Endothelial cell of umbilical vein (primary cell): ENCODE measurements at places on chromosomes 5 and 9. TPM values are rescaled to one million over a fixed set of nuclear protein-coding genes. Genes with fewer than 3 reads are reported as not detected.

The CER1 gene
- not detected in 2 replicates for total RNA-seq

The ARL15 gene
- total RNA-seq = 24.4 and 27.3 TPM in 2 replicates

The TPRN gene
- total RNA-seq = 12.1 and 12.4 TPM in 2 replicates

The TOR1A gene
- total RNA-seq = 56.6 and 57.8 TPM in 2 replicates

The DMRT1 gene
- total RNA-seq = 0.20 TPM in 1 of 2 replicates, not detected in the other

The SGCD gene
- not detected in 2 replicates for total RNA-seq

The CNTNAP3 gene
- total RNA-seq = 19.4 and 24.7 TPM in 2 replicates

The EIF4E1B gene
- total RNA-seq = not detected in 2 replicates

The FOXD4L4 gene
- 0.15 and 0.39 TPM in 2 replicates for total RNA-seq

The PELO gene
- 10.2 and 13.2 TPM in 2 replicates for total RNA-seq

The PAXX gene
- total RNA-seq = 35.0 and 38.7 TPM in 2 replicates

The SLC4A9 gene
- not detected in 2 replicates for total RNA-seq

The LCN9 gene
- total RNA-seq = not detected in 2 replicates

The SPOCK1 gene
- 280 and 404 TPM in 2 replicates for total RNA-seq

The FBN2 gene
- 57.4 and 61.6 TPM in 2 replicates for total RNA-seq

DNA sequence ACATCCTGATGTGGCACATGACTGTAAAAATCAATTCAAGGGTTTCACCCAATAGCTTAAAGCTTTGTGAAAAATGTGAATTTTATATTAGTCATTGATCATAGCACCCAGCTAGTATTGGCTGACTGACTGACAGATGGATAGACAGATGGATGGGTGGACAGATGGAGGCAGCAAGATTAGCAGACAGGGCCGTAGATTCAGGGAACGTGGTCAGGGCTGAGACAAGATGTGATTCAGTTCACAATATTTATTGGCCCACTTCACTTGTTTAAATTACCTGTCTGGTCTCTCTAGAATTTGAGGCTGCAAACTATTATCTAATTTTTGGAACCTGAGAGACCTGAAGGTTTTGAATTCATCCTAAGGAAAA is 12.0 kb upstream of the PCSK5 start:
- no peaks in the 10 kb centered on the region for H3K36me3 ChIP-seq
- no peaks in the 10 kb centered on the region for H3K27me3 ChIP-seq
- no peak overlapping the region for H3K4me3 ChIP-seq
- H3K4me1 ChIP-seq = no peaks in the 10 kb centered on the region

GRCh38 chr5:1387059-1387755 is 42.3 kb upstream of the CLPTM1L start:
- H3K4me3 ChIP-seq = no peak overlapping the region
- no peaks in the 10 kb centered on the region for H3K36me3 ChIP-seq
- DNase-seq = no peak
- no peak overlapping the region for H3K27ac ChIP-seq
- no peaks in the 10 kb centered on the region for H3K27me3 ChIP-seq

GRCh38 chr5:82397741-82398320 is 119.7 kb upstream of the RPS23 start:
- no peaks in the 10 kb centered on the region for H3K36me3 ChIP-seq
- peaks cover 18% of the 10 kb centered on the region for H3K4me1 ChIP-seq
- H3K4me3 ChIP-seq = no peak overlapping the region
- peak overlapping the region; percentile 82 for H3K27ac ChIP-seq

GRCh38 chr5:179886190-179886911 is 21.3 kb downstream of the TBC1D9B start:
- H3K27ac ChIP-seq = no peak overlapping the region
- no peak for DNase-seq
- H3K27me3 ChIP-seq = no peaks in the 10 kb centered on the region
- H3K4me1 ChIP-seq = no peaks in the 10 kb centered on the region

DNA sequence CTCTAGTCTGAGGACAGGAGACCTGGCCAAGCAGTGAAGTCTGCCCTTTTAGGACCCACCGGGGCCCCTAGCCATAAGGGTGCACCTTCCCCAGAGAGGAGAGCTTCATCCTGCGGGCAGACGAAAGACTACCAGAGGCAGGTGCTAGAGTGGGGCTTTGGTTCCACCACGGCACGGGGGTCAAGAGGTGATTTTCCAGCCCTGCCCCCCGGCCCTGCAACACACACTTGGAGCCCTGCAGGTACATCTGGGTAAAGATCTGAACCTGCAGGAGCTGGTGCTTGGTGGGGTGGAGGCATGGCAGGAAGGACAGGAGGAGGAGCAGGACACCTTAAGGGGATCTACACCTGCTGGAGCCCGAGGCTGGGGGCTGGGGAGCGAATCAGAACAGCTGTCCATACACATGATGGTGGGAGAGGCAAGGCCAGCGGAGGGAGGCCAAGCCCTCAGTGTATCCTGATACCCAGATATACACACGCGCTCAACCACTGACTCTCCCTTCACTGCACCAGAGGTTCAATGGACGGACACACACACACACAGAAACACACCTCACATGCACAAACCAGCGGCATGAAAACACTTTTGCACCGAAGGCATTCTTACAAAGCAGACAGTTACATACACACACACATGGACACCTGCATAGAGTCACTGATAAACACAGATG is 98.4 kb upstream of the MVB12B start:
- DNase-seq = no peak
- no peak overlapping the region for H3K4me3 ChIP-seq
- no peak overlapping the region for H3K27ac ChIP-seq
- peaks cover 12% of the 10 kb centered on the region for H3K27me3 ChIP-seq
- H3K4me1 ChIP-seq = no peaks in the 10 kb centered on the region

GRCh38 chr9:4517274-4517673 is 27.0 kb downstream of the SLC1A1 start:
- no peak overlapping the region for H3K4me3 ChIP-seq
- H3K36me3 ChIP-seq = no peaks in the 10 kb centered on the region
- H3K27me3 ChIP-seq = no peaks in the 10 kb centered on the region
- H3K27ac ChIP-seq = no peak overlapping the region

GRCh38 chr9:12862611-12863410 is 88.0 kb downstream of the LURAP1L start:
- no peak overlapping the region for H3K4me3 ChIP-seq
- H3K27me3 ChIP-seq = no peaks in the 10 kb centered on the region
- no peaks in the 10 kb centered on the region for H3K36me3 ChIP-seq
- H3K4me1 ChIP-seq = peaks cover 8% of the 10 kb centered on the region
- H3K27ac ChIP-seq = no peak overlapping the region

- H3K4me3 ChIP-seq = no peak overlapping the region
- no peak for DNase-seq
- H3K27me3 ChIP-seq = no peaks in the 10 kb centered on the region
- no peak overlapping the region for H3K27ac ChIP-seq
- no peaks in the 10 kb centered on the region for H3K36me3 ChIP-seq
Observed at GRCh38 chr9:74630228-74630627, 133.1 kb downstream of the RORB start.

GRCh38 chr9:133824106-133824801 is 86.1 kb upstream of the SARDH start:
- no peak for DNase-seq
- H3K4me3 ChIP-seq = no peak overlapping the region
- H3K27me3 ChIP-seq = no peaks in the 10 kb centered on the region
- H3K27ac ChIP-seq = no peak overlapping the region
- no peaks in the 10 kb centered on the region for H3K36me3 ChIP-seq

- no peaks in the 10 kb centered on the region for H3K27me3 ChIP-seq
- H3K4me1 ChIP-seq = peaks cover 13% of the 10 kb centered on the region
- H3K4me3 ChIP-seq = no peak overlapping the region
- H3K27ac ChIP-seq = peak overlapping the region; percentile 26
- DNase-seq = peak; percentile 89
Observed at GRCh38 chr5:74326571-74327338, 313.8 kb downstream of the ENC1 start.

GRCh38 chr9:131708226-131709002 is 31.5 kb downstream of the RAPGEF1 start:
- peaks cover 44% of the 10 kb centered on the region for H3K4me1 ChIP-seq
- H3K27me3 ChIP-seq = no peaks in the 10 kb centered on the region
- peak overlapping the region; percentile 84 for H3K27ac ChIP-seq
- DNase-seq = no peak

DNA sequence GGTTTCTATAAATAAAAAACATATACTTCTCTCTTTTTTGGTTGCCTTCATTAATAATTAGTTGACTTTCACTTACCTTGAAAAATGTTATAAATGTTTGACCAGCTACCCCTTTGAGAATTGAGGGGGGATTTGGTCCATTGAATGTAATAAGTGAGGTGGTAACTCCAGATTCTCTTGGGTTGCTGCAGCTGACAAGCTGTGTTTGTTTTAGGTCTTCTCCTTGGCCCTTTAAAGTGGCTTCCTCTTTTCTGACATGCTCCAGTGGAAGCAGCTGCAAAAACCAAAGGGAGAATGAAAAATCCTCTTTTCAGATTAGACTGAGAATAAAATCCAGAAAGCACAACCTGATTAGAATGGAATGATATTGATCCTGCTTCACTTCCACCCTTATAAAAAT is 410.5 kb downstream of the TMEM38B start:
- no peak overlapping the region for H3K4me3 ChIP-seq
- H3K36me3 ChIP-seq = no peaks in the 10 kb centered on the region
- no peak for DNase-seq
- H3K4me1 ChIP-seq = no peaks in the 10 kb centered on the region
- H3K27me3 ChIP-seq = no peaks in the 10 kb centered on the region

DNA sequence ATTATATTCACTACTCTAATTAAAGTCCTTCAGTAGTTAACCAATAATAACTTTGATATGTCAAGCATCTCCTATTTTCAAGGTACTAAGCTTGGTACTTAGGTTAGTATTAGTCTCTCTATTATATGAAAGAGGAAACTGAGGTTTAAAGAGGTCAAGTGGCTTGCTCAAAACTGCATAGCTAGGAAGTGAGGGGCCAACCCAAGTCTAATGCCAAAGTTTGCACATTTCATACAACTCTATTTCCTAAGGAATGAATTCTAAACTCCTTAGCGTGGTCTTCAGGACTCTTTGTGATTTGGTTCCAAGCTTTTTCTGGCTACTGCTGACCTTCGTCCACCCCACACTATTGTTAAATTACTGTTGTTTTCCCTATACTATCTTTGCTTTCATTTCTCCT is 9.9 kb upstream of the SHOC1 start:
- H3K27ac ChIP-seq = peak overlapping the region; percentile 84
- H3K27me3 ChIP-seq = no peaks in the 10 kb centered on the region
- H3K4me3 ChIP-seq = no peak overlapping the region

DNA sequence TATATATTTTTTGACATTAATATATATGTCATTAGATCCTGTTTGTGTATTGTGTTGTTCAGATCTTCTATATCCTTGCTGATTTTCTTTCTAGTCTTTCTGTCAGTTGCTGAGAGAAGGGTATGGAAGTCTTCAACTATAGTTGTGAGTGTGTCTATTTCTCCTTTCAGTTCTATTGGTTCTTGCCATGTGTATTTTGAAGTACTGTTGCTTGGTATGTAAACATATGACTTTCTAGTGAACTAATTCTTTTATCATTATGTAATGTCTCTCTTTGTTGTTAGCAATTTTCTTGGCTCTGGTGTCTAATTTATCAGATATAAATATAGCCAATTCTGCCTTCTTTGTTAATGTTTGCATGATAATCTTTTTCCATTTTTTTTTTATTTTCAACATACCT is 84.3 kb upstream of the CAST start:
- H3K36me3 ChIP-seq = no peaks in the 10 kb centered on the region
- H3K4me3 ChIP-seq = no peak overlapping the region
- no peak overlapping the region for H3K27ac ChIP-seq
- H3K4me1 ChIP-seq = peaks cover 38% of the 10 kb centered on the region
- no peaks in the 10 kb centered on the region for H3K27me3 ChIP-seq

- no peaks in the 10 kb centered on the region for H3K27me3 ChIP-seq
- no peaks in the 10 kb centered on the region for H3K4me1 ChIP-seq
- no peak for DNase-seq
- H3K27ac ChIP-seq = no peak overlapping the region
- H3K36me3 ChIP-seq = no peaks in the 10 kb centered on the region
Observed at GRCh38 chr5:31987985-31988710, 186.0 kb downstream of the GOLPH3 start.
